ENCODE measurements at places on chromosomes 5 and 9.

- no peak for DNase-seq
Observed at GRCh38 chr9:122090981-122091380, 2.1 kb downstream of the TTLL11 start.

DNA sequence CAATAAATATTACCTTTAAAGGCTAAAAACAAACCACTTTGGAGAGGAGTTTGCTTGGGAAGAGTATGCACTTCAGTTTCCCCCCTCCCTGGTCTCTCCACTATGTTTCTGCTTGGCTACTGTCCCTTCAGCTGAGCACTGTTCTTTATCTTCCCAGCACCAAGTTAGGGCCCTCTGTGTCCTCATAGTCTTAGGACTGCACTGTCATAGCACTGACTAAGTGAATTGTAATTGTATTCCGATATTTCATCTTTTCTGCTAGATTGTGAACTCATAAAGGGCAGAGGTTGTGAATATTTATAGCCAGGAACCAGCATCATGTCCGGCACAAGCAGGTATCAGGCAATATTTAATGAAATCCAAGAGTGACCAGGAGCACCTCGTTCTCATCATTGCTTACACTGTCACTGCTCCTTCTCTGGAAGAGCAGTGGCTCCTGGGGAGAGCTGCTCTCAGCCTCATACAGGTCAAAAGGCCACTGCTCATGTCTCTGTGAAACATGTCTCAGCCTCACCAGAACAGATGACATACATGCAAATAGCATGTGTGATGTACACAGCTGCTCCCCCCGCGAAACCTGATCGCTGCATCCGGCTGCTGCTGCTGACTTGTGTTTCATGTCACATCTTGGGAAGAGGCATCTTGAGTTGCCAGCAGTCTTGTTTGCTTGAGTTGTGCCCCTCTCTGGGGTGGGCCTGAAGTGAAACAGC lies 279.7 kb upstream of the MSX2 start:
- DNase-seq, result no peak

DNA sequence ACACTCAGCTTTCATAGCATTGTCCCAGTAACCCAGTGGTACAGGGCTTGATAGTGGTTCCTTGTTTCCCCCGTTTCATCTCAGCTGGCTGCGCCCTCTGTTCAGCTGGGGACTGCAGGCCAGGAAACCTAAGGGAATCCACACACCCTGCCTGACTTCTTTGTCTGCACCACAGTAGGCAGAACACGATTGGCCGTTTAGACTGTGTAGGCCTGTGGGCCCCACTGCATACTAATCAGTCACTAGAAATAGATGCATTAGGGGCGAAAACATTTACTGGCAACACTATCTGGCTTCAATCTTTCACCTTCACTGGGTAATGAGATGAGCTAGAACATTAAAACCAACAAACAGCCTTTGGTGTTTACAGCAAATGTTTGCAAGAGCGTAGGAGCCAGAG lies 512.7 kb upstream of the BRINP1 start:
- DNase-seq, result no peak

DNA sequence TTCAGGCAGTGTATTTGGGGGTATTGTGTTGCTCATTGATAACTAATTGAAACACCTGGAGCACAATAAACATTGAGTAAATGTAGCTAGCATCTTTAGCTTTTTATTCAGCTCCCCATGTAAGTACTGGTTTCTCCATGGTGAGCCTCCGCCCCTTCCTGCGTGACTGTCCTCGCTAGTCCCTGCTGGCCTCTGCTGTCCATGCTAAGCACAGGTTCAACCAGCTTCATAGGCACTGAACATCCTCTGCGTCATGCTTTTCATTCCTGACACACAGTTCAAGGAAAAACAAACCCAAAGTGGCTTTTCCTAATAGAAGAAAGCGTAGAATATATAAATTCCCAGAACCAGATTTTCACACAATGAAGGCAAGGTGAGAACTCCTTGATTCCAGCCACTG lies 27.3 kb upstream of the DAP start:
- DNase-seq, result no peak

DNA sequence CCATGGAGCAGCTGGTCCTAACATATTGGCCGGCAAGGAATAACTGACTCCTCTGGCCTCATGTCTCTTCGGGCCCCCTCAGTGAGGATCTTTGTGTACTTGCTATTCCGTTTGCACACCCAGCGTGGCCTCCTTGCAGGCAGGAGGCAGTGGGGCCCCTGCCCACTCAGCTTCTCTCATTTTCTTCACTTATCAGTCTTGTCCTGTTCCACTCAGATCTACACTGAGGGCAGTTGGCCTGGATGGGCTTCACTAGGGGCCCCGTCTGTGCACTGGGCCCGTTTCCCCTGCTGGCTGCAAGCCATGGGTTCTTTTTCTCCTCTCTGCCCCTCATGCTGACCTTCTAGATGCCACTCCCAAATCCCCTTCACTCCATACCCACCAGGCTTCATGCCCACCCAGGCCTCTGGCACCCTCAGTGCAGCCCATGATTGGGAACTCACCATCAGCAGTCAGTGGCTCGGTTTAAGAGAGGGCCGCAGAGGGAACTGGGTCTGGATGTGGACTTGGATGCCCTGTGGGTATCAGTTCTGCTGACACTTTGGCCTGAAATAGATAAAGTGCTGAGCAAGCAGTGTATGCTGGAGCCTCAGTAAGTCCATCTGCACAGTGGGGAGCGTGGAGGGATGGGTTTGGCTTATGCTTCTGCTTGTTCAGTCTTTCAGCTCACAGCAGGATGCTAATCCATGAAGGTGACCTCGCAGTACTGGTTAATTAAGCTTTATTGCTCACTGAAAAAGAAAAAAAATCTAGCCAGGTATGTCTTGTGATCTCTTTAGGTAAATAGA lies 57.9 kb downstream of the ERBIN start:
- no peak for DNase-seq

DNA sequence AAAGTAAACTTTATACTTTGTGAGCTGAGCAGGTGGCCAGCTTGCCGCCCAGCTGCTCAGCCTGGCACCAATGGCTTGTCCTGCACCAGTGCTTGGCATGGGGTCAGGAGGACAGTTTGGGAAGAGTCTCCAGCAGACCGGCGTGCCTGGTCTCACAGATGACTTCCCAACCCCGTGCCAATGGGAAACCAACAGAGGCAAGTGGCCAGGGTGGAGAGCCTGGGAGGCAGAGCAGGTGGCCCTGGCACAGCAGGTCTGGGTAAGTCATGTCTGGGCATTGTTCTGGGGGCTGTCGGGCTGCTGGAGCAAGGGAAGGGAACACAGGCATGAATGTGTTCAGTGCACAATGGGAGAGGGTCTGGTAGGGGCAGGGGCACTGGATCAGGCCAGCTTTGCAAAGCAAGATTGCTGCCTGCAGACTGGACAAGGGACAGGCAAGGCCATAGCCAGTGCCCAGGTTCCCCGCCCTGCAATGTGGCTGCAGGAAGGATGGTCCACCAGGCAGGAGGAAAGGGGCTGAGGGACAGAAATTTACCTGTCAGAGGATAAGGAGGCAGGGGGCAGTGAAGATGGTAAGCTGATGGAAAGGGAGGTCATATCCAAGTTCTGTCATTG lies 76.2 kb upstream of the ALDH1B1 start:
- DNase-seq, result no peak

- DNase-seq, result no peak
Observed at GRCh38 chr5:8299716-8300115, 430.8 kb downstream of the MTRR start.

GRCh38 chr5:7074176-7074575 lies 321.8 kb upstream of the ADCY2 start:
- DNase-seq, result no peak

DNA sequence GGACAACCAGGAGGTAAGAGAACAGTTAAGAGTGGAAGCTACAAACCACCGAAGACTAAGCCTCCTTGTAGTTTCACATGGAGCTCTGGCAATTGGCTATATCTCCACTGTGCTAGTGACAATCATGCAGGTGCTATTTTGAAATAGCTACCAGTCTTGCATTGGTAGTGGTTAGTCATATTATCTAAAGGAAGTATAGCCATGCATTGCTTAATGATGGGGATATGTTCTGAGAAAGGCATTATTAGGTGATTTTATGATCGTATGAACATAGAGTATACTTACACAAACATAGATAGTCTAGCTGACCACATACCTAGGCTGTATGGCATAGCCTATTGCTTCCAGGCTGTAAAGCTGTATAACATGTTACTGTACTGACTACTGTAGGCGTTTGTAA lies 28.4 kb downstream of the HSDL2 start:
- DNase-seq, result no peak

DNA sequence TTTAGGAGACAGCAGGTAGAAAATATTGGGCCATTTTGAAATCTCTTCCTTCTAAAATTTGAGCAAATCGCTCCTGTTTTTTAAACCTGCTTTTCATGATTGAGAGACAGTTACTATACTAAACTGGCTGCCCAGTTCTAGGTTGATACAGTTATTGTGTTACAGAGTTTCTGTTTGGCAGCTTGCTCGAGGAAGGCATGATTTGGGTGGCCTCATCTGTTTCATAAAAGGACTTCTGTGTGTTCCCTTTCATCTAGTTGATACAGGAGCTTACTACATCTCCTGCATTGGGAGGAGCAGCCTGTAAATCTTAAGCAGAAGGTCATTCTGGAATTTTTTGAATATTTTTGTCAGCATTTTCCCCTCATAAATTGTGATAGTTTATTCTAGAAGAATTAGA lies 14.2 kb downstream of the HSPA4 start:
- no peak for DNase-seq

DNA sequence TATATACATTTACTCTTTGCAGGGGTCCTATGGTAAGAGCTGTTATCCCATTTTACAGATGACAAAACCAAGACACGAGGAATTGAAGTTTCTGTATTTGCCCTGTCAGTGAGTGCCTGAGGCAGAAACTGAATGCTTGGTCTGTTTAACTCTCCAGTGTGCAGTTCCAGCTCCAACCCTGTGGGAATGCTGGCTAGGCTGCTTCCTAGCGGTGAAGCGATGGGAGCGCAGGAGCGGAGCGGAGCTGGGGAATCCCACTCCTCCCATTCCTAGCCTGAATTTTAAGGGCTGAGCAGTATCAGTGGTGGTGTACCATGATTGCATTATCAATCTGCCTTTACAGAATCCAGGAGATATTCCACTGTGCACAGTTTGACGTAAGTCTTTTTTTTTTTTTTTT lies 202.3 kb downstream of the LRRC70 start:
- no peak for DNase-seq

DNA sequence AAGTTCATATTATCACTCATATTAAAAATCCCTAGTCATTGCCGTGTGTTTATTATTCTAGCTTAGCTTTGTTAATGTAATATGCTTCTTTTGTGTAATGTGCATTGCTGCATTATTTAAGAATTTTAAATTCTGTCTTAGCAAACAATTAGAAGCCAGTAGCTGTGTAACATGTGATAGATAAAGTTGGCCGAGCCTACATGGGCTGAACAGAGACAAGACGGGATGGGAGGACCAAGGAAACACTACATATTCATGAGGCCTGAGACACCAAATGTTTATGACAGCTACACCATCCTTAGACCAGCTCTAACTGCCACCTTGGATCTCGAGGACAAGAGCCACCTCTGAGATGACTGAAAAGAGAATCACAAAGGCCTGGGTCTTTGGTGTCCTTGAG lies 51.0 kb upstream of the COL15A1 start:
- DNase-seq, result no peak

DNA sequence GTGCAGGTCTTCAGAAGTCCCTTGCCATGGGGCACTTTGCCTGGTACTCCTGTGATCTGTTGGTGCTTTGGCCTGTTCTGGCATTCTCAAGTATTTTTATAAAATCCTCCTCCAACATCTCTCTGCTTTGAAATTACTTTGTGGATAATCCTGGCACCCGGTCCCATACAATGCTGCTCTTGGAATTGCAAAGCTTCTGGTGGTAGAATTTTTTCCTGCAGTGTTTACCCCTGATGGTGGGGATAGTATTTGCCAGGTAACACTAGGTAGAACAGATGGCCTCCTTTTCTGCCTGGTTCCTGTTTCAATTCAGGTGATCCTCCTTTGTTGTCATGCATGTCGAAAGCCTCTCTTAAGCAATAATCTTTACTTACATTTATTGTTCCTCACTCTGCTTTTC lies 109.8 kb upstream of the ATP10B start:
- DNase-seq, result no peak

- DNase-seq, result no peak
Observed at GRCh38 chr9:129070696-129071525, 10.0 kb upstream of the DOLPP1 start.

- no peak for DNase-seq
Observed at GRCh38 chr9:105625088-105625487, 37.2 kb upstream of the TAL2 start.

DNA sequence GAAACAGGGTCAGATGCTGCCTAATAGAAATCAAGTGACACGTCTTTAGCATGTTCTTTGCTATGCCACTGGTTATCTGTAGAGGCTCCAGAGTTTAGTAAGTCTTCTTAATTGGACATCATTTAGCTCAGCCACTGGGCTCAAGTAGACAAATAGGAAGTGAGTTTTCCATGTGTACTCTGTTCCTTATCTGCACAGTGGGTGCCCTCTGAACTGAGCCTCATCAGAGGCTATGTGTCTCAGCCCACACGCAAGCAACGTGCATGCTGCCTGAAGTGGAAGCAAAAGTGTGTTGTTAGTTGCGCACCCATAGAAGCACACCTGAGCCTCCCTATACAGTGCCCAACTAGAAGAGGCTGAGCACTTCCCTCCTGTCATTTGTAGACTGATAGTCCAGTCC lies 134.7 kb downstream of the SEMA5A start:
- DNase-seq, result no peak

GRCh38 chr9:20472342-20473045 lies 149.8 kb downstream of the MLLT3 start:
- DNase-seq, result no peak

GRCh38 chr9:70553707-70554673 lies 139.5 kb upstream of the KLF9 start:
- DNase-seq, result no peak

GRCh38 chr9:130486103-130486502 lies 41.3 kb downstream of the ASS1 start:
- DNase-seq, result no peak

DNA sequence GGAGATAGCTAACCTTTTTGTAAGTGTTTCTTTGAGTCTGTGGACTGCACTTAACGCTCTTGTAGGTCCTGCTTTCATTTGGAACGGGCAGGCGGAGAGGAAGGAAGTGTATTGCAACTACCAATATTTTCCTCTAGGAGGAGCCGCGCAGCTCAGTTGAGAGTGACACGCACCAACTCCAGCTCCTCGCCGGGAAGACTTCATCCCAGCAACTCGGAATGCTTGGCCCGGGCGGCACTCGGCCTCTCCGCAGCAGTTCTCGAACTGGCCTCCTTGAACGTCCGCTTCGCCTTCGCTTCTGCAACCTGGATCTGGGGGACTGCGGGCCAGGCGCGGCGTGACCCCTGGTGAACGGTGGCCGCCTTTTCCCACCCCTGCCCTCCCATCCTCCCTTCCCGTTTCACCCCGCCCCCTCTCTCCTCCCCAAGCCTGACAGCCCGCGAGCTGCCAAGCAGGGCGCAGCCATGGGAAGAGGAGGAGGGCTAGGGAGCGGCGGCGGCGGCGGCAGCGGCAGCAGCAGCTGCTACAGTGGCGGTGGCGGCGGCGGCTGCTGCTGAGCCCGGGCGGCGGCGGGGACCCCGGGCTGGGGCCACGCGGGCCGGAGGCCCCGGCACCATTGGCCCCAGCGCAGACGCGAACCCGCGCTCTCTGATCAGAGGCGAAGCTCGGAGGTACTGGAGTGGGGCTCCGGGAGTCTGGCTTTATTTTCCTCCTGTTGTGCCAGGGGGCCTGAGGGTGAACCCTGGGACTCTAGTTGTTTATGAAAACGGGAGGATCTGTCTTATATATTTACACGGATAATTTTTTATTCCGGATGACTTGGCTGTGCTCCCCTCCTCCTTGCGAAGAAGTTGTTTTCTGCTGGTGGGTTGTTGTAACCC lies at the start of gene GHR:
Gene GHR, plus strand, starts transcription at position 155 of the 881 bp plus-strand sequence. CDS start 142,436 bp downstream, outside the sequence.
- DNase-seq, result no peak

GRCh38 chr5:64632251-64632650 lies 58.1 kb upstream of the SHISAL2B start:
- no peak for DNase-seq
